OCI-M1 (cell line): ENCODE measurements at places on chromosomes 7 and 10.
A peak's percentile ranks its signal among the peaks of the same experiment; 100 is the strongest.

- no peak for DNase-seq
Observed at GRCh38 chr10:132559538-132559937, 22.0 kb downstream of the INPP5A start.

DNA sequence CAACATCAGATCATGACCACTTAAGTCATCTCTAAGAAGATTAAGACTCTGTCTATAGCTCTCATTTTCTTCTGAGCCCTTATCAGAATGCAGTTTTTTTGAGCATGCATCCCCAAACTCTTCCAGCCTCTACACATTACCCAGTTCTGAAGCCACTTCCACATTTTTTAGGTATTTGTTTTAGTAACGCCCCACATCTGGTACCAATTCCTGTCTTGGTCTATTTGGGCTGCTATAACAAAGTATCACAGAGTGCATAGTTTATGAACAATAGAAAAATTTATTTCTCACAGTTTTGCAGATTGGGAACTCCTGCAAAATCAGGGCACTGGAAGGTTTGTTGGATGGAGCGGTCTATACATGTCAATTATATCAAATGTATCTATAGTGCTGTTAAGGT is 107.7 kb upstream of the KCND2 start:
- no peak for DNase-seq

DNA sequence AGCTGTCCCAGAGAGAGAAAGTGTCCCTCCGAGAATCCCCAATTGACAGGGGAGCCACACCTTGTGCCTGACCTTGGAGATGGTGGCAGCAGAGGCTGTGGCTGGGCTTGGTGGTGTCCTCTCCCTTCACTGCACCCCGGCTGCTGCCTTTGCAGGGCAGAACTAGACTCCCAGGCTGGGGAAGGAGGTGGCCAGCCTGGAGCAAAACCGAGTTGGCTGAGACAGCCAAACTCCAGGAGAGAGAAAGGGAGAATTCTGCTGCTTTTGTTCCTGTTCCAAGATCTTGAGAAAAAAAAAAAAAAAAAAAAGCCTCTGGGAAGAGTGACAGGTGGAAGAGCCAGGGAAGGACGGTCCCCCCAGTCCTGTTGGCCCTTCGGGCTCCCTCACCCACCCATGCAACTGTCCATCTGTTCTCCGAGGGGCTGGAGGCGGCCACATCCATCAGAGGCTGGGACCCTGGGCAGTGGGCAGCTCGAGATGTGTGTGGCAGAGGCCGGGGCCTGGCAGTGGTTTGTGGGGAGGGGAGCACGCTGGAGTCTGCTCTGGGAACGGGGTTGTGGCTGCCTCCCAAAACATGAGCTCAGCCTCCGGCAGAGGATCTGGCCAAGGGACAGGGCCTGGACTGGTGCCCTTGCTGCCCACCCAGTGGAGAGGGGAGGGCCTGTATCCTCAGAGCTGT is 35.5 kb downstream of the CLIP2 start:
- DNase-seq = no peak

GRCh38 chr7:38704751-38705150 is 73.6 kb upstream of the AMPH start:
- DNase-seq = no peak

- no peak for DNase-seq
Observed at GRCh38 chr7:78345293-78345911, 546.8 kb downstream of the PHTF2 start.

DNA sequence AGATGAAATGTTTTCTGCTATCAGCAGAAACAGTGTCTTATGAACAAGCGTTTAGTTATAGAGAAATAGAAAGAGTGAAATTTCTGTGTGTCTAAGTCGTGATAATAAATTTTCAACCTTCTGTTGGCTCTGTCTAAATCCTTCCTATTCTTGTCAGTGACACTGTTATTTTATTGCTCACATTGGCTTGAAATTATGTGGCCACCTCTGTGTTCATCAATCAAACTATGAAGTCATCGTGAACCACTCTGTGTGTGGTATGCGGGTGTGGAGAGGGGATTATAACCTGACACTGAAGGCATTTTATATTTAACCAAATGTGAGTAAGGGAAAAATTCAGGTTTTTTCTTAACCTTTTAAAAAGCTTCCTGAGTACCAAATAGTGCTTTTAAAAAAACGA is 12.3 kb downstream of the AOAH start:
- DNase-seq = no peak

DNA sequence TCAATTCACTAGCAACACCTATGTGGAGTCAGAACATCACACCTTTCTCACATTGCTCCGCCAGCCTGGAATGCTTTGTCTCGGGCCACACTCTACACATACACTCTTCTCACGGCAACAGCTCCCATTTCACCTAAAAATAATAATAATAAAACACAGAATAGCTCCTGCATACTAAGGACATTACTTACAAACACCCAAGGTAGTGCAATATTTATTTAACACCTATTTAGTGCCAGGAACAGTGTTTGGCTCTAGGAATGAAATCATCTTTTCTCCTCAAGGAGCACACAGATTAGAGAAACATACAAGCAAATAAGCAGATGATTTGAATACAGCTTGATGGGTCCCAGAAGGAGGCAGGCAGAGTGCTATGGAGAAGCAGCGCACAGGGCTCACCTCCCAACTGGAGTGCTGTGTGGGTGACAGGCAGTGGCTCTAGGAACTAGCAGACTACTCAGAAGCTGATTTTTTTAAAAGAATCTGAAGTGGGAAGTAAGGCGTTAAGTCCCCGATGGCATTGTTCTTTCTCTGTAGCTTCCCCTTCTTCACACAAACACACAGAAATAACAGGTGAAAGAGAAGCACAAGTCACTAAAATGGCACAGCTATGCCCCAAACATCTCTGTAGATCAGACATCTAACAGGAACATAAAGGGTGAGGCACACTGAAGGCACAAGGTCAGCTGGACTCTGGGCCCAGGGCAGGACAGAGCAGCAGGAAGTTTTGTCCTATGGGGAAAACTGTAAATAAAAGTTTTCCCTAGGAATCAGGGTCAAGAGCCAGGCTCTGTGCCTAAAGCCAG is 16.7 kb downstream of the USP6NL start:
- DNase-seq = peak; percentile 49

DNA sequence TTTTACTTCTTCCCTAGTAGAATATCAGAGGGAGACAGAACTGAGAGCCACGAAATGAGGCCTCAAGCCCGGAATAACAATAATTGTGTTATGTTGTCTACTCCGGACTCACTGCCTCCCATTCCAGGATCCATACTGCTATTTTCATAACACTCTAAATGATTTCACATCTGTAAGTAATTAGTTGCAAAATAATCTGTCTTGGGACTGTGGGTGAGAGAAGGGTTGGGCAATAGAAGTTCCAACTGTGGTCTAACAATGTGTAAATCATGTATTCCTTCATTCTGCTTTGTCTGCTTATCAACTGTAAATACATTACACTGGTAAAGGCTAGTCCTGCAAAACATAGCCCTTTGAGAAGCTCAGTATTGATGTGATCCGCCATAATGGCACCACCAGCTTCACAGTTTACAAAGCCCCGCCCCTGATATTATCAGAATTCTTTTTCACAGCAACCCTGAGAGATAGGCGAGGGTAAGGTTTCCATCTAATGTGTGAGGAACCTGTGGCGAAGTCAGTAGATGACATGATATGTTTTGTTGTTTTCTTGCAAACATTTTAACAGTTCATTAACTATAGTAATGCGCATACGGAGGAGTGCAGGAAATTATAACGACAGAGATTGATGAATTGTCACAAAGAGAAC is 265.7 kb upstream of the BMPER start:
- no peak for DNase-seq

DNA sequence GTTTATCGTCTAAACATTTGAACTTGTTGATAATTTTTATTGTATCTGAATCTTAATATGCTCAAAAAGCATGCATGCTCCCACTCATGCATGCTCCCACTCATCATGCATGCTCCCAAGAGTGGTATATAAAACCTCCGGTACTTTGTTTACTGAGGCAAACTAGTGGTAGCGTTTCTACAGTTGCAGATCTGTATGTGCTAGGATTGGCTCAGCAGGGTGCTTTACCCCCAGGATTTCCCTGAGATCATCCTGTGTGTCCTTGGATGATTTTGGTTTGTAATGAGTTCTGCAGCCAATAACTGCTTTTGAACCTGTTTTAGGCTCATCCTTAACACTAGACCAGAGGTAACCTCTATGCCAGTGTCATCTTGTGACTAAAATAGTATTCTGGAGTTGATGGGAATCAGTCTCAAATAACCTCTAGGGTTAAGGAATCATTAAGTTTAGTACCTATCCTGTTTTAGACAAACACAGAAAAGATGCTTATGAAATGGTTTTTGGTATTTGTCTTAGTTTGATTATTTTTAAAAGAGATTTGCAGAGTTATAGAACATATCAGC is 40.4 kb downstream of the PHTF2 start:
- DNase-seq = peak; percentile 64

- DNase-seq = no peak
Observed at GRCh38 chr10:69290993-69291392, 12.7 kb downstream of the HK1 start.

GRCh38 chr10:69874449-69874848 is 72.7 kb downstream of the COL13A1 start:
- no peak for DNase-seq

DNA sequence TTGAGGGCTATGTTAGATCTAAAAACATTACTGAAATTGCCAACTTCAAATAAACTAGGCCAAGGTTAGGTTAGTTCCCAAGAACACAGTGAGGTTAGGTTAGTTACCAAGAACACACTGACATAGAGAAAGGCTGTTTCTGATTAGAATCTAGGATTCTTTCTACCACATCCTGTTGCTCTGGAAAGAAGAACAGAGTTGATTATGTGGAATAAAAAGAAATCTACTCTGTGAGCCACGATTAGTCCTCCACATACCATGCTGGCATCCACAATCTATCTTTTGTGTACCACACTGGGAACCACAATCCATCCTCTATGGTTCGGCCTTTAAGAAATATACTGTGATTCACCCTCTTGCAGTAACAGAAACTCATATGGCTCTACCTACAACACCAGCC is 91.4 kb downstream of the LRRTM3 start:
- peak; percentile 67 for DNase-seq

GRCh38 chr10:131233611-131234258 is 77.8 kb downstream of the TCERG1L start:
- no peak for DNase-seq

GRCh38 chr7:41693150-41693997 is 9.5 kb downstream of the INHBA start:
- no peak for DNase-seq

- DNase-seq = no peak
Observed at GRCh38 chr10:47350671-47351640, 2.8 kb downstream of the RBP3 start.

- DNase-seq = no peak
Observed at GRCh38 chr7:121545418-121545817, 149.3 kb upstream of the FAM3C start.

- DNase-seq = no peak
Observed at GRCh38 chr7:158472596-158472995, 115.0 kb downstream of the PTPRN2 start.

DNA sequence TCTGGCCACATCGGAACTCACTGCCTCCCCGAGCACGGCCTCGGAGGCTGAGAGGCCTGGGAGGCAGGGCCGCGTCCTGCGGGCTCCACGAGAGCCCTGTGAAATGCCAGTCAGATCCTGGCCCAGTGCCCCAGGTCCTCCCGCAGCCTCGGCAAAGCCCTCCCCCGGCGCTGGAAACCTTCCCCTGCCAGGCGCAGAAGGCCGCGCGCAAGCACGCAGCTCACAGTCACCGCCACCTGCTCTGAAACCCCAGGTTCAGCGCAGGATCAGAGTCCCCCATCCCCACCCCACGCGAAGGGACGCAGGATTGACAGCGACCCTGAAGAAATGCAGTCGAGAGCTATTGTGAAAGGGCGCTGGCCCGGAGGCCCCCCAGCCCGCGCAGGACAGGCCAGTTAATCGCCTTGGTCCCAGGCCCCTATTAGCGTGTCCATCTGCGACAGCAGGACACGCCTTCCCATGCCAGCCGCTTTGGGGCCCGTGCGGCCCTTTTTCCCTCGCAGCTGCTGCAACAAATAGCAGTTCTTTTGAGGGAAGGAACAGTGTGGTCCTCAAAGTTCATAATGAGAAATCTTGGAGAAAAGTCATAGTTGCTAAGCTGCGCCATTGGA is 13.5 kb upstream of the EGFR start:
- no peak for DNase-seq

- no peak for DNase-seq
Observed at GRCh38 chr7:147646568-147646967, 944.0 kb upstream of the C7orf33 start.

- DNase-seq = no peak
Observed at GRCh38 chr7:30764030-30764975, 6.9 kb upstream of the MINDY4 start.

GRCh38 chr7:157471259-157472125 is 134.7 kb downstream of the DNAJB6 start:
- no peak for DNase-seq

DNA sequence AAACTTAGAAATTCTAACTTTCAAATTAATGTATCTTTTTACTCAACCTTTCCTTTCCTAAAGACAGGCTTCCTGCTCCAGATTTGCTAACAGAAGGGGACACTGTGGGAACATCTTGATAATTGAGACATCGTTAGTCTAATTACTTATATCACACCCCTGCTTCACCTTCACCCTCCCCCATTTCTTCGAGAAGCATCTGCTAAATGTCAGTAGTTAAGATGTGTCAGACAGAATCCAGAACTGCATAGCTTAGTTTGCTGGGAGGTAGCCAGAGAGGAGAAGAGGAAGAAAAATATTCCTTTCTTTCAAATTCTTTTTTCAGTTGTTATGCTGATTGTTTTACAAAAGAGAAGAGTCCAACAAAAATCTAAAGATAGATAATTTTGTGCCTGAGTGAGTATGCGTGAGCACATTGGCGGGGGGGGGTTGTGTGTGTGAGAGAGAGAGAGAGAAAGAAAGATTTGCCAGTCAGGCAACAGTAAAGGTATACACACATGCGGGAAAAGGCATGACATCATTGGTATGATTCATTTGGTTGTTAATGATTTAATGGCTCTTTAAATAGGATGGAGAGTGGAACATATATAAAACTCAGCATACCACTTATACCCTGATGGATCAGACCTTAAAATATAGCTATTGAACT is 192.4 kb downstream of the PTN start:
- DNase-seq = no peak

DNA sequence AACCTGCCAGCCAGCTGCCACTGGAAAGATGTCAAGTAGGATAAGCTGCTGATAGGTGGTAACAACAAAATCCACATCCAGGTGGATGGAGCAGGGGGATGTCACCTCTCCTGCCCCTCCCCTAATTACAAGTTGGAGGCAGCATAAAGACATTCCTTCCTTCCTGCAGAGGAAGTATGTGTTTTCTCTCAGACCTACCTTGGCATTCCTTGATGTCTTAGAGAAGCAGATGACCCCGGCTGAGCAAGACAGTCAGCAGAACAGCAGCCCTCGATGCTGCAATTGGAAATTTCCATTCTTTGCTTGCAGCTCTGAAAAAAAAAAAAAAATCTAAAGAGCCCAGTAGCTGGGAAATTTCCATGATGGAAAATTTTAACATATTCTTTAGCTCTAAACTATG is 137.5 kb upstream of the MKLN1 start:
- no peak for DNase-seq

- DNase-seq = peak; percentile 67
Observed at GRCh38 chr10:88117869-88118632, 254.6 kb downstream of the PTEN start.

GRCh38 chr7:151623766-151624165 is 104.1 kb upstream of the RHEB start:
- no peak for DNase-seq

GRCh38 chr7:4202954-4203353 is 479.1 kb upstream of the FOXK1 start:
- DNase-seq = no peak

- no peak for DNase-seq
Observed at GRCh38 chr7:23604296-23604640, 7.1 kb downstream of the CCDC126 start.

GRCh38 chr7:15399441-15399840 is 162.4 kb downstream of the AGMO start:
- DNase-seq = no peak
